Astrocyte (in vitro differentiated cells and primary cell): ENCODE measurements at places on chromosomes 5 and 9. TPM values are rescaled to one million over a fixed set of nuclear protein-coding genes. Genes with fewer than 3 reads are reported as not detected.

GRCh38 chr9:83307066-83307724 is 231.0 kb downstream of the FRMD3 start:
- no peak for DNase-seq

DNA sequence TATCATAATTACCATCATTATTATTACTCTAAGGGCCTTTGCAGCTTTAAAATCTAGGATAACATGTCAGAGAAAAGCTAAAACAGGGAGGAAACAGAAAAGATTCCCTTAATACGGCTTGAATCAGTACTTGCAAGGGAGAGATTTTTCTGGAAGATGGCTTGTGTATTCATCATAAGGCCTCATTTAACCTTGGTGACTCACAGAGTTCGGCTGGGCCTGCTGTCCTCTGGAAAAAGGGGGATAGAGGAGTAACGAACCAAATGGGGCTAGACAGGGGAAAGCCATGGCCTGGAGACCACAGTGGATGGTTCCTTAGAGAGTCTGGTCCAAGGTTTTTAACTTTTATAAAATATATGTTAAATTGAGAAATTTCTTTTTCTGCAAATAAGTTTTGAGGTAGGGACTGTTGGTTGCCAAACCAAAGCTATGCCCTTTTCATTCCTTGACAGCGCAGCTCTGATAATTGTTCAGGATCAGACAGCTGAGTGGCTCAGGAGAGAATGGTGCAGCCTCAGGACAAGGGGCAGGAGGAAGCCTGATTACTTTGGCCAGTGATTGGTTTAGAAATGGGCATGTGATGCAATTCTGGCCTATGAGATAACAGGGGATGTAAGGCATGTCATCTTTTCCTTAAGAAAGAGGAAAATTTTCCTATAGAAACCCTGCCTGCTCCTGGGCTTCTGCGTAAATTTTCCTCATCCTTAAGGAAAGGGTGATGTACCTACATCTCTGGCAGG is 25.6 kb upstream of the GSN start:
- DNase-seq = peak; percentile 82

- DNase-seq = peak; percentile 43
These were observed 522.9 kb upstream of the DAB2 start for GRCh38 chr5:39947657-39948056.

DNA sequence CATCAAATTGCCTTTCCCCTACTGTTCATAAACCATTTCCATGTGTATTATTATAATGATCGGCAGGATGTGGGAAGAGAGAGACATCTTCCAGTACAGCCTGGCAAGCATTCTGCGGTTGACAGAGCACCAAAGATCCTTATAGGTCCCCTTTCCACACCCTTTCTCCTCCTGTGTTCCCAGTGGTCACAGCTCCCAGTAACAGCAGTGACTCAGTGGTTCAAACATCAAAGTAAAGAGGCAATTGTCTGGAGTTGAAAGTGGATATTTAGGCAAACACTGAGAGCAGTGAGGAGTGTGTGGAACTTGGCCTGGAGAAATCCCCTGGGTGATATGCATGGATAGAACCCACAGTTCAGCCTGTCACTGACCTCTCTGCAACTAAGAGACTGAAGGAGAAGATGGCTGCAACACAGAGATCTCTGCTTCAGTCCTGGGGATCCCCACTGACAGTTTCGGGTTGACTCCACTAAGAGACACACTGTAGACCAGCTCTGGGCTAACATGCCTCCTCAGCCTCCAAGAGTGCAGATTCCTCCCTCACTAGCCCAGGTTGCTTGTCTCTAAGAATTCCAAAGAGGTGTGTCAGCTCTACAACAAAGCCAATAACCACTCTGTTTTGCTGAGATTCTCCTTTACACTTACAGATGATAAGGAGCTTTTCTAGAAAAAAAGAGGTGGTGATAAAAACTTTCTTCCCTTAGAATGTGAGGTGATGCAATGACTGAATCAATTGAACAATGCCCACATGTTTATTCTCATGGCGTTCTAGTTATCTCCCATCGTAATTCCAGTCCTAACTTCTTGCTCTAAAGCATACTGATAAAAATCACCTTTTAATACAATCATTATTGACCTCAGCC is 94.4 kb upstream of the IL6ST start:
- DNase-seq = peak; percentile 83

DNA sequence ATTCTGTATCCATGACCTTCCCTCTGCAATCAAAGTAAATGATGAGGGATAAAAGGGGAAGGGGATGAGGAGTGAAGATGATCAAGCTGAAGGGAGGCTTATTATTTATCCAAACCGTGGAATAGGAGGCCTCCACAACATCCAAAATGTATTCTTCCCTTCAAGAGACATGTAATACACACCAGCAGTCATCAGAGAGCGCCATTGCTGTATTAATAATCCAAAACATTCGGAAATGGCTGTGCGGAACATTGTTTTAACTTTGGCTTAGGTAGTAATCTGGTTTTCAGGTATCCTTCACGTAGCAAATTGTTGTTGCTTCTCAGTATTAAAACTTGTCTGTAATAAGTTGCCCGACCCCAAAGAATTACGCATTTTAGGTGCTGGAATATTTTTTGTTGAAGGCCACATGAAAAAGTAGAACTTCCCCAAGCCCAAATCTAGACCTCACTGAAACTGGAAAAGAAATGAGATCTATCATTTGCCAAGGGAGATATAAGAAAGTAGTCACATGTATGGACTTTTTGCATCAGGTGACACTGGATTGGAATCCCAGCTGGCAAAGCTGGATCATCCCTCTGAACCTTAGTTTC is 2.6 kb upstream of the BOD1 start:
- peak; percentile 18 for DNase-seq

- peak; percentile 58 for DNase-seq
These were observed 42.9 kb downstream of the TMEFF1 start for GRCh38 chr9:100515578-100516494.

- DNase-seq = peak; percentile 32
These were observed 9.4 kb downstream of the ERAP2 start for GRCh38 chr5:96885518-96886338.

DNA sequence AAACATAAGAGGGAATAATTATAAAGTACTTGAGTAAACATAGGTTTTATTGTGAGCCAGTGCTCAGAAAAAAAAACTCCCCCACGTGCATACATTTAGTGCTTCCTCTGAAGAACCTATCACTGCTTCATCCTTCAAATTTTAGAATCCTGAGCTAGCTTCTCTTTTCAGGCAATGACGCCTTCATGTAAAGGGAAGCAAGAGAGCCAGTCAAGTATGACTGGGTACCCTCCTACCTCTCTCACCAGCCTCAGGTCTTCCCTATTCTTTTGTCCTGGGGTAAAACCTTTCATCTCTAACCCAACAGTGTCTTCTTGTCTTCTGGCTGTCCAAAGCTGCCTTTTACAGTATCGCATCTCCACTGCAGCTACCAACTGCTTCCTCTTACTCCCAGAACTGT is 32.0 kb downstream of the PLPP1 start:
- DNase-seq = no peak

DNA sequence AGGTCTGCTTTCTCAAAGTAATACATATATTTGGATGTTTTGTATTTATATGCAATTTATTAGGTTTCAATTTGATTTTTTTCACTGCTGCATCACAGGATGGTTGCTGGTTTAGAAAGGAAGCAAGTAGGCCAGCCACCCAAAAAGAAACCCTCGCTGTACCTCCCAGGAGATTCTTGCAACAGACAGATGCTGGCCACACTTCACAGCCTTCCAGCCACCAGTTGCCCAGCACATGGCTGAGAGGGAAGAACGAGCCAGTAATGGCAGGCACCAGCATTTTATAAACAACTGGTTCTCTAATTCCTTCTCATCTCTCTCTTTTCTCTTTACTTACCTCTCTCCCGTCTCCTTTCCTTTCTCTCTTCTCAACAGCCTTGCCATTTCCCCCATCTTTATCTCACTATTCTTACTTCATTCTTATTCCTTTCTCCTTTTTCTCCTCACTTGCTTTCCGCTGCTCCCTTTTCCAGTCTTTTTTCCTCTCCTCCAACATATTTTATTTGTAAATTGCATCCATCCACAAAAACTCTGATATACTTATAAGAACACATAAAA is 38.9 kb downstream of the EFNA5 start:
- DNase-seq = no peak

GRCh38 chr9:10238087-10238486 is 374.7 kb downstream of the PTPRD start:
- no peak for DNase-seq

DNA sequence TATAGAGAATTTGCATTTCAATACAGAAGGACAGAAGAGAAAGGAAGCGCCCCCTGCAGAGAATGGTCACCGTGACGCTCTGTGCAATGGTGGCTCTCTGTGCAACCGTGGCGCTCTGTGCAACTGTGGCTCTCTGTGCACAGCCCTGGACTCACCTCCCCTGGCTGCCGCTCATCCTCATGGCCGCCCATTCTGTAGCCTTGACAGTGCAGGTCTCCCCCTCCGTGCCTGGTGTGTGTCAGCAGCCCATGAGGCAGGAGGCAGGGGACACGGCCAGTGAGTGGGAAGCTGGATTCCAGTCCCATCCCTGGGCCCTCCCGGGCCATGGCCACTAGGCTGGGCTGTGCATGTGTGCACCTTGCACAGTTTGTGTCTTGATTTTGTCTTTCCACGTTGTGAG is 12.0 kb downstream of the EXOC3 start:
- DNase-seq = no peak

DNA sequence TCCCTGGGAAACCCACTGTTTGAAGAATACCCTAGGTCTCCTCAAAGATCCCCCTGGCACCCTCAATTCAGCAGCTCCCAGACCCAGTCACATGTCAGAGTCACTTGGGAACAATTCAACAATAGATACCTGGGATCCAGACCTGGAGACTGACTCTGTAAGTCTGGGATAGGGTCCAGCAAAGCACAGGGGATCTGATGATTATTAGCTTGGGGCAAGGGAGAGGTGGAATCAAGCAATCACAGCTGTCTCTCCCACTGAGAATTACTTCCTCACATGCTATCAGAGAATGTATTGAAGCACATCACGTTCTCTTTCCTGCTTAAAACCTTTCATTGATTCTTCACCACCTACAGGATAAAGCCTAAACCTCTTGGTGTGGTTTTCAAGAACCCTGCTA is 5.9 kb downstream of the FAM193B start:
- DNase-seq = no peak

DNA sequence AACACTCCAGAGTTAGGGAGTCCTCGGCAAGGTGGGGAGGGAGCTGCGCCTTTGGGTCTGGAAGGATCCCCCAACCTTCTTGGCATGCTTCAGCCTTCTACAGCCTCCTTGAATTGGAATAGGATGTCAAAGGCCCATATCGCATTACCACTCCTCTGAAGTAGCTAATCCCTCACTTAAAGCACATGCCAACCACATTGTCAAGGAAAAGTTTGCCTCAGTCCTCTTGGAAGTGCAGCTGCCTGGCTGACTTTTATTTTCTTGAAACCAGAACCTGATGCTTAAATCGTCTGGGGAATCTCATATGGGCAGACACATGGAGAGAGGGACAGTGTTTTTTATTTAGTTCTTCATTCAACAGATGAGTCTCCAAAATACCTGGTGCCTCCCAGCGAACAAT is 14.5 kb downstream of the CXCL14 start:
- DNase-seq = no peak

- DNase-seq = no peak
These were observed 65.2 kb upstream of the RNF130 start for GRCh38 chr5:180136630-180137381.

DNA sequence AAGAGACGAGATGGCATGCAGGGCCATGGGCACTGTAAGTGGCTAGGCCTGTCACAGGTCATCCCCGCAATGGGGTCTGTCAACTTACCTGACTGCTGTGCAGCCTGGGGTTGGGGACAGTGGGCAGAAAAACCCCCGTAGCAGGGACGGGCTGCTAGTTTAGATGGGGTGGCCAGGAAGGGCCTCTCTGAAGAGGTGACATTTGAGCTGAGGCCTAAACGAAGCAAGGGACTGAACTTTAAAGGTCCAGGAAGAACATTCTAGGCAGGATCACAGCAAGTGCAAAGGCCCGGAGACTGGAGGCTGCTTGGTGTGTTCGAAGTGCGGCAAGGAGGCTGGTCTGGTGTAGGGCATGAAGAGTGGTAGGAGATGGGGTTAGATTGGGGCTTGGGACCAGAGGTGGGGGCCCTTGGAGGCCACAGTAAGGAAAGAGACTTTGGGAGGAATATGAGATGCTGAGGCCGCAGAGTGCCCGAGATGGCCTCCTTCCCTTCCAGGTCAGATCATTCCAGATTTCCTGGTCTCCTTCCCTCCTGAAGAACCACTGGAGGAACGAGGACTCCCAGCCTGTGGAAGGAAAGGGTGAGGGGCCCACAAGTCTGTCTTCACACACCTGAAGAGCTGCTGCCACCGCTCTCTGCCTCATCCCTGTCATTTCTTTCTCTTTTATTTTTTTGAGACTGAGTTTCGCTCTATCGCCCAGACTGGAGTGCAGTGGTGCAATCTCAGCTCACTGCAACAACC is 37.9 kb upstream of the SH3PXD2B start:
- DNase-seq = no peak

The GBGT1 gene
- 8.4 and 8.5 TPM in 2 replicates for total RNA-seq

The PDZD2 gene
- 6.5 and 10.3 TPM in 2 replicates for total RNA-seq

The ITGA2 gene
- 20.1 and 35.9 TPM in 2 replicates for total RNA-seq

The BNC2 gene
- 38.0 and 47.4 TPM in 2 replicates for total RNA-seq

The GDNF gene
- total RNA-seq = 20.5 and 21.5 TPM in 2 replicates

The UBTD2 gene
- 33.7 and 34.2 TPM in 2 replicates for total RNA-seq

The MLANA gene
- not detected in 2 replicates for total RNA-seq
